Glomerular endothelial cell (primary cell): ENCODE measurements at places on chromosomes 16 and 17. TPM values are rescaled to one million over a fixed set of nuclear protein-coding genes. Genes with fewer than 3 reads are reported as not detected.

Gene CMTM1
- total RNA-seq = 1.7 and 2.9 TPM in 2 replicates

Gene GAS2L2
- total RNA-seq = not detected in 2 replicates

Gene TIMP2
- total RNA-seq = 278 and 322 TPM in 2 replicates

Gene RNU2-1
- total RNA-seq = not detected in 2 replicates

Gene CCL18
- total RNA-seq = not detected in 2 replicates

Gene ZNF469
- total RNA-seq = 12.5 and 29.1 TPM in 2 replicates

Gene NEUROD2
- total RNA-seq = not detected in 2 replicates

Gene CDRT15L2
- total RNA-seq = not detected in 2 replicates

Gene STX8
- 81.6 and 114 TPM in 2 replicates for total RNA-seq

Gene SLC52A1
- total RNA-seq = 0.10 TPM in 1 of 2 replicates, not detected in the other

Gene TBC1D3C
- not detected in 2 replicates for total RNA-seq

Gene NDE1
- 44.1 and 50.6 TPM in 2 replicates for total RNA-seq

Gene WNT9B
- total RNA-seq = not detected in 2 replicates

Gene KRTAP4-4
- total RNA-seq = not detected in 2 replicates

Gene NOTUM
- total RNA-seq = 0.78 TPM in 1 of 2 replicates, not detected in the other

Gene EME1
- total RNA-seq = 2.7 and 3.9 TPM in 2 replicates

Gene DOC2B
- total RNA-seq = 9.5 and 19.4 TPM in 2 replicates

Gene CSH2
- total RNA-seq = not detected in 2 replicates

Gene KIF18B
- 4.7 and 6.8 TPM in 2 replicates for total RNA-seq

Gene EVI2A
- 0.53 and 1.2 TPM in 2 replicates for total RNA-seq

Gene ATP2A3
- 0.53 TPM in 2 replicates for total RNA-seq

Gene UMOD
- total RNA-seq = not detected in 2 replicates

Gene ABCC11
- 0.29 TPM in 1 of 2 replicates, not detected in the other for total RNA-seq

Gene CDRT15
- not detected in 2 replicates for total RNA-seq

Gene C17orf78
- total RNA-seq = not detected in 2 replicates

Gene GPR139
- total RNA-seq = not detected in 2 replicates

Gene ABCA9
- 0.15 and 1.8 TPM in 2 replicates for total RNA-seq

Gene BEAN1
- total RNA-seq = 0.35 and 3.1 TPM in 2 replicates

Gene TPSB2
- total RNA-seq = not detected in 2 replicates

Gene TEX14
- total RNA-seq = not detected in 2 replicates

Gene OR3A3
- total RNA-seq = not detected in 2 replicates

Gene SCIMP
- total RNA-seq = not detected in 2 replicates

Gene PRSS21
- not detected in 2 replicates for total RNA-seq

Gene SLFN12L
- 0.05 TPM in 1 of 2 replicates, not detected in the other for total RNA-seq

Gene ZNF276
- 13.2 and 33.8 TPM in 2 replicates for total RNA-seq

Gene SCARF1
- total RNA-seq = 131 and 202 TPM in 2 replicates

Gene TNFRSF17
- total RNA-seq = not detected in 2 replicates

Gene CEP112
- 9.8 and 15.8 TPM in 2 replicates for total RNA-seq

Gene FASN
- total RNA-seq = 165 and 201 TPM in 2 replicates

Gene C17orf67
- 1.2 and 4.4 TPM in 2 replicates for total RNA-seq

Gene TLE7
- not detected in 2 replicates for total RNA-seq

Gene NME3
- 70.4 and 72.6 TPM in 2 replicates for total RNA-seq

Gene PYY
- 0.64 TPM in 1 of 2 replicates, not detected in the other for total RNA-seq

Gene TLCD2
- 0.78 and 1.4 TPM in 2 replicates for total RNA-seq

Gene CTDNEP1
- total RNA-seq = 55.4 and 73.5 TPM in 2 replicates

Gene ZNF785
- 5.8 and 11.2 TPM in 2 replicates for total RNA-seq

Gene WNK4
- 8.8 and 10.4 TPM in 2 replicates for total RNA-seq

Gene PMP22
- total RNA-seq = 267 and 271 TPM in 2 replicates

Gene KRT27
- not detected in 2 replicates for total RNA-seq

Gene MYH2
- not detected in 2 replicates for total RNA-seq

Gene PRDM7
- not detected in 2 replicates for total RNA-seq

Gene CFAP97D1
- total RNA-seq = not detected in 2 replicates

Gene ZC3H7A
- 31.5 and 62.1 TPM in 2 replicates for total RNA-seq

Gene MYH3
- 0.23 and 0.39 TPM in 2 replicates for total RNA-seq

Gene KRTAP1-1
- not detected in 2 replicates for total RNA-seq

Gene KRTAP3-2
- not detected in 2 replicates for total RNA-seq

Gene TRIM47
- 90.3 and 98.8 TPM in 2 replicates for total RNA-seq

Gene CLEC10A
- total RNA-seq = not detected in 2 replicates
